ENCODE measurements at places on chromosomes 11 and 22.

GRCh38 chr11:75781296-75781695 is 12.7 kb downstream of the DGAT2 start:
- no peak for DNase-seq

DNA sequence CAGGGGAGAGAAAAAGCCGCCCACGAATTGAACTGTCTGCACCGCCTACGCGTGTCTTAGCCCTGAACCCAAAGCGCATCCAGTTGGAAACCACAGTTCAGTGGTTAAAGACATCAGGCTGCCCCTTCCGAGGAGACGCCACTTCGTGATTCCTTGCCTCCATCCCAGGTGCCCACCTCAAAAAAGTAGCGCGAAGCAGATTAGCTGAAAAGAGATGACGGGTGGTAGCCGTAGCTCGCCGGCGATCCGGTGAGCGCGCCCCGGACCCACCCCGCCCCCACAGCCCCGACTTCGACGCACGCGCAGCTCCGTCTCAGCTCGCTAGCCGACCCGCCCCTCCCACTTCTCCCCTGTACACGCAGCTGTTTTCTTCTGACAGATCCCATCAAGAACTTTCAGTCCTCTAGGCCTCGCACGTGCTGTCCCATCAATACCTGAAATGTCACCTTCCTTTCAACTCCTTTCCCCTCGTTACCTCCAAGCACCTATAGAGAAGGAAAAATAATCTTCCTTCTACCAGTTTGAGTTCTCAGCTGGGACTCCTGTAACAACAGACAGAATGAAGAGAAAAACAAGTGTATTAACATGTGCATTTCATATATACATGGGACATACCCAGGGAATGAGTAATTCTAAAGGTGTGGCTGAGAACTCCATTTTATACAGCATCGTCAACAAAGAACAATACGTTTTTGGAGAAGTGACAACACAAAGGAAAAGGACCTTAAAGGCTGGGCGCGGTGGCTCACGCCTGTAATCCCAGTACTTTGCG is 49.5 kb downstream of the OR4D9 start:
- peak; percentile 82 for DNase-seq

- peak; percentile 65 for DNase-seq
Measured at GRCh38 chr11:1303973-1304372, 5.5 kb downstream of the TOLLIP start.

DNA sequence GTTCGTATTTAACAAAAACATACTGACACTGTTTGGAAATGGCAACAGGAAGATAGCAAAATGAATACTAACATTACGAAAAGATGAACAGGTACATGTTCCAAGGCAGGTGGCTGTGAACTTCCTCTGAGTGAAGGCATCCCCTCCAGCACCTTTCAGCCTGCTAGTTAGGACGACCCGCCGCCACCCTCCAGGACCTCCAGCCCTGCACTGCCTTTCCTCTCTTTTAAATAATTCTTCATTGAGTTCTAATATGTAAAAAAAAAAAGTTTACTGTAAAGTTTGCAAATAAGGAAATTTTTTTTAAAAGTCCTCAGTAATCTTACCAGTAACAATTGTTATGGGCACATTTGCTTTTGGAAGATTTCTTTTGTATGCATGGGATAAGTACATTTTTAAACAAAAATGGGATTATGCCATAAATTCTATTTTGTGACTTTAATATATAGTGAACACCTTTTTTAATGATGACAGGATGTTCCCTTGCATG is 6.0 kb downstream of the NEAT1 start:
- DNase-seq: no peak
